ENCODE measurements at places on chromosomes 16 and 17.

DNA sequence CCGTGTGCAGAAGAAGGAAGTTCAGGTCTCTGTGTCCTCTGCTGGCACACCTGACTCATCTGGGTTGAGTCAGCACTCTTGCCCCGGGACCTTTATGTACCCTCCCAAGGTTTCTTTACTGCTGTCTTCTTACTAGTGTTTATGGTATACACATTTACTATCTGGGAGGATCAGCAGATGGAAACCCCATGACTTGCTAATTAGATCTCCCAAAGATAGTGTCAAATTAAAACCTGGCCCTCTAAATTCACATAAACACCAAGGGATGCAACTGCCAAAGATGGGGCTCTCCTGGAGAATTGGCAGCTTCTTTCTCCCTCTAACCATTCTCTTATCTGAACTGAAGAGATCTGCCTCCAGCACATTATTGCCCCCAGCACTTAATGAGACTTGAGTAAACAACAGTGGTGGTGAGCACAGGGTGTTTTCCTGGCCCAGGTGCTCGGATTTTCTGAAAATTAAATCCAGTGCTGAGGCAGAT is 718.1 kb upstream of the SOX9 start:
- DNase-seq, result no peak

- DNase-seq, result no peak
These were observed 7.3 kb downstream of the NT5C start for GRCh38 chr17:75124041-75124818.

DNA sequence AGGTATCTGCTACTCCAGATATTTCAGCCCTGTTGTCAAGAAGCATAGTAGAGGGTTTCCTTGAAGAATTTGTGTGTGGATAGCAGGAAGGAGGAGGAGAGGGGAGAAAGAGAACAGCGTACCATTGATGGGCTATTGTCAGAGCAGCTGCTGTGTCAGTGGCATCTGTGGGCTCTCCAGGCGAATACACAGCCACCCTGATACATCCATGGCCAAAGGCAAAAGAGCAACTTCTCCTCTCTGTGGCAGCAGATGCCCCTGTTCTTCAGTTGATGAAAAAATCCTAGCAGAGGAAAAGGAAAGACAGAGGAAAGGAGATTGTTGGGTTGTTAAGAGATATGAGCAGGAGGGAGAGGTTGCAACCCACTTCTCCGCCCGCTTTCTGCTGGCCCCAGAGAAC is 12.2 kb upstream of the KCNJ2 start:
- no peak for DNase-seq

DNA sequence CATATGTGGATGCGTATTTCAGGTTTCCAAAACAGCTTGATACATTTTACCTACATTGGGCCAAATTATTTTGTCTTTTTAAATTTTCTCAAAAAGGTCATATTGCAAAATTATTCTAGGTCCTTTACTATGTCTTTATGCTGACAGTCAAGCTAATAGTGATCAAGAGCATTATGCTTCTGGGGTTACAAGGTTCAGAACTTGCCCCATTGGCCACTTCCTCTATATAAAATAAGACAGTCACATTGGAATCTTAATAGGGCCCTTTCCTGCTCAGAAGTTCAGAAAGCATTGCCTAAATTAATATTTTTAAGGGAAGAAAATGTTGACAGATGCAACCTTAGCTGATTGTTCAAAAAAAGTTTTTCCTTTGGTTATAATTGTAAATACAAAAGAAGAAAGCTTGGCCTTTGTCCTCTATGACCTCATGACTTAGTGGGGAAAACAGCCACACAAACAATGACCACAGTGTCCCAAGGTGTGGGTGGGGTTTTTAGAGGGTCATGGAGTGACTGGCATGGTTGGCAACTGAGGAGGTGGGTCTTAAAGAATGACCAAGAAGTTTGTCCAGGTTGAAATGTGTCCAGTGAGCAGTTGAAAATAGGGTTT is 11.8 kb upstream of the RAB11FIP4 start:
- DNase-seq, result no peak

DNA sequence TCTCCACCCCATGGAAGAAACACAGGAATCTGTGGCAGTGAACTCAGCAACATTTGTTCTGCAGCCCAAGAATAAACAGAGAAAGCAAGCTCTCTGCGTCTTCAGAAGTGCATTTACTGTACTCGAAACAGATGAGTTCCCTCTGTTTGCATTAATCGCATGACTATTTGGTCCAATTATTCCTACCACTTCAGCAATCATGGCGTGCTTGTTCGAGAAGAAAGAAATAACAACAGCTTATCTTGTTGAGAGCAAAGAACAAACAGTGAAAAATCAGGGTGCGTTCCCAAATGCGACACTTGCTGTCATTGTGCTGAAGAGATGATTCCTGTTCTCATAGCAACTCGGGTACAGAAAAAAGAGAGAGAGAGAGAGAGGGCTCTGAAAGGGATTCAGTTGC is 445.3 kb upstream of the MAF start:
- DNase-seq, result no peak

DNA sequence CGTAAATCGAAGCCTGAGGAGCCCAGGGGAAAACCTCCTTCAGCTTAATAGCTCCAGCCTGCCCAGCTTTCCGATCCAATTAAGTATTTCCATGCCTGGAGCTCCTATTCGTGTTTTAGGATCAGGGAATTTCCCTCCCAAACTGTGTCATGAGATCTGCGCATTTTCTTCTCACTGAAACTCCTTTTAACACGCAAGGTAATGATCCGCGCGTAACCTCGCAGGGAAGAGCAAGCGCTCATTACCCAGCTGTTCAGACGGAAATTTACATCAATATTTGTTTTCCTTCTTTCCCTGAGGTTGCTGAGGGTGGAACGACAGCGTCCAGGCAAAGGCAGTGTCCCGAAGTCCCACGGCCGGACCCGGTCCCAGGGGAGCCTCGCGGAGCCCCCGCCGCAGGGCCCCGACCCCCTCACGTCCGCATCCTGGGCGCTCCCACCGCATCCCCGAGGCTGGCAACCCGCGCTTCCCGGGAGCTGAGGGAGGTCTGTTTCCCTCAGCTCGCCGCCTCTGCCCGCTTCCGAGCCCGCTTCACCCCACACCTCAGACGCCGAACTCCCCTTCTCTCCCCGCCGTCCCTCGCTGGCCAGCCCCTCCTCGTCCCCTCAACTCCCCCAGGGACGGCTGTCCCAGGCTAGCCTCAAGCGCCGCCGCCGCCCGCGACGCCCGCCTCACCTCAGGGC is 415 bp downstream of the ABCA5 start:
- no peak for DNase-seq

GRCh38 chr17:50211249-50212120 is 10.1 kb upstream of the COL1A1 start:
- peak; percentile 65 for DNase-seq

DNA sequence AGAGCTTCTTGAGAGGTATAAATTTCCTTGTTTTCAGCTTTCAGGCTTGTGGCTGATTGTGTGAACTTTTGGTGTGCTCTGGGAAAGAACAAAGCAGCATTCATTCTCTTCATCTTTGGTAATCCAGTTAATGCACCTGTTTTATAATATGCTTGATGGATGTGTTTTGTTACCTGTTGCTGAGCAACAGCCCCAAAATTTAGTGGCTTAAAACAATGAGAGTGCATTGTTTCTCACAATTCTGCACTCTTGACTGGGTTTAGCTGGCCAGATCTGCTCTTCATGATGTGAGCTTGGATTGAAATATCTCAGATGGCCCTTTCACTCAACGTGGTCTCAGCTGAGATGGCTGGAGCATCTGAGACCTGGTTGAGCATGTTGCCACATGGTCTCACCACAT is 58.7 kb upstream of the NOL11 start:
- DNase-seq, result no peak

DNA sequence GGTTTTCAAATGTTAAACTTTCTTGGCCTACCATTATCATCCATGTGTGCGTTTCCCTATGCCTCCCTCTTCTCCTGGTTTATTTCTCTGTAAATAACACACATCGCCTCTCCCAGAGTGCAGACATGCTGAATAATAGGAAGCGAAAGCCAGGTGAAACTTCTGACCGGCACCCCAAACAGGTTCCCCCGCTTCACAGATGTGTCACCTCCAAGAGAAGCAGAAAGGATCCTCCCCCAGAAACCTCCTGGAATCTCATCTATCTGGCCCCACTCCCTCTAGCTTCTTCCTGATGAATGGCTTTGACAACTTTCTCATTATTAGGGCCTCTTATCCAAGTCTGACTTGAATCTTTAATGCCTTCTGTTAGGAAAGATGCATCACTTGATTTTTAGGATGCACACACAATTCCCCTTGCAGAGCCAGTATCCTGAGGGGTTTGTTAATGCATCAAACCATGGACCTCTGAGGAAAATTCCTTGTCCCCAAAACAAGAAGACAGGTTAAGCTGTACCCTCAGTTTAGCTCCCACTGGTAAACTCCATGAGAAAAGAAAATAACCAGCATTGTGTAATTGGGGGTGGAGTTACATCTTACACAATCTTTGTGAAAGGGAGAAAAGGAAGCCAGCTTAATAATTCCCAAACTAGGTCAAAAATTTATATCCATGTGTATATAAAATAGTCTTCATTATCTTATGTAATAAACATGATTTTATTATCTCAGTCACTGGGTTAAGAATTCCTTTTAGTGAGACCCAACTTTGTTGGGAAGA is 20.1 kb upstream of the HYDIN start:
- no peak for DNase-seq

DNA sequence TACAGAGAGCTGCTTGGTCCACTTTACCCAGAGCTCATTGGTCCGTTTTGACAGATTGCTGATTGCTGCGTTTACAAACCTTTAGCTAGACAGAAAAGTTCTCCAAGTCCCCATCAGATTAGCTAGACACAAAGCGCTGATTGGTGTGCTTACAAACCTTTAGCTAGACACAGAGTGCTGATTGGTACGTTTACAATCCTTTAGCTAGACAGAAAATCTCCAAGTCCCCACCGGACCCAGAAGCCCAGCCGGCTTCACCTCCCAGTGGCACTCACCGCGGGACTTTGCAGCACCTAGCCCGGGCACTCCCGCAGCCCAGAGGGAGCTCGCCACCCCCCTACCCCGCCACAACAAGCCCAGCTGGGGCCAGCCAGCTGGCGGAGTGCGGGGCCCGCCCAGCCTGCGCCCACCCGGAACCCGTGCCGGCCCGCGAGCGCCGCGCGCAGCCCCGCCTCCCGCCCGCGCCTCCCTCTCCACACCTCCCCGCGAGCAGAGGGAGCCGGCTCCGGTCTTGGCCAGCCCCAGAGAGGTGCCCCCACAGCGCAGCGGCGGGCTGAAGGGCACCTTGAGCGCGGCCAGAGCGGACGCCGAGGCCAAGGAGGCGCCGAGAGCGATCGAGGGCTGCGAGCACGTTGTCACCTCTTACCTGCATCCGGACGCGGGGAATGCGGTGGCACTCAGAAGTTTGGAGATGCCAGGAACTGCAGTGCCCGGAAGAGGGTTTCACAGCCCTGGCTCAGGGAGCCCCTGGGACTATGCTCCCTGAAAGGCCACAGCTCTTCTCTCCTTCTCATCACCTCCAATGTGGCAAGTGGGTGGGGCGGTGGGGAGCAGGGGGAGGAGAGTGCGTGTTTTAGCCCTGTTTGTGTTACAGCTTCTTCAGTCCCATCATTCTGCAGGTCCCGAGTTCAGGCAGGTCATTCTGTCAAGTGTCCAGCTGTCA is 1504.5 kb downstream of the CDH11 start:
- peak; percentile 65 for DNase-seq

DNA sequence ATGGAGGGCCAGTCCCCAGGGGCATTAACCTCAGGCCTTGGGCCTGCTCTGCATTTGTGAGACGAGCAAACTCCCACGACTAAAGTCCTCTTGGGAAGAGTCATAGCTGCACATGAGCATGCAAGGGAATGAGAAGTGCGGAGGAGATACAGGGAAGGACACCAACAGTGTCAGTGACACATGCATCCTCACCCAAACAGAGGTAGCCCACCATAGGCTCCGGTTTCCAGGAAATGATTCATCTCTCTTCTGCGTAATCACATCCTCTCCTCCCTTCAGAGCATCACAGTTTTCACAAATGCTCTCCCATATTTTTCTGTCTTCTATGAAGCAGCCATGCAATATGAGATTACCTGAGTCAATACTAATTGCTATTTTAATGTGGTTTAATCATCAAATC is 725.7 kb upstream of the GOT2 start:
- DNase-seq, result no peak

- no peak for DNase-seq
These were observed 133.5 kb downstream of the BRIP1 start for GRCh38 chr17:61729690-61730268.

DNA sequence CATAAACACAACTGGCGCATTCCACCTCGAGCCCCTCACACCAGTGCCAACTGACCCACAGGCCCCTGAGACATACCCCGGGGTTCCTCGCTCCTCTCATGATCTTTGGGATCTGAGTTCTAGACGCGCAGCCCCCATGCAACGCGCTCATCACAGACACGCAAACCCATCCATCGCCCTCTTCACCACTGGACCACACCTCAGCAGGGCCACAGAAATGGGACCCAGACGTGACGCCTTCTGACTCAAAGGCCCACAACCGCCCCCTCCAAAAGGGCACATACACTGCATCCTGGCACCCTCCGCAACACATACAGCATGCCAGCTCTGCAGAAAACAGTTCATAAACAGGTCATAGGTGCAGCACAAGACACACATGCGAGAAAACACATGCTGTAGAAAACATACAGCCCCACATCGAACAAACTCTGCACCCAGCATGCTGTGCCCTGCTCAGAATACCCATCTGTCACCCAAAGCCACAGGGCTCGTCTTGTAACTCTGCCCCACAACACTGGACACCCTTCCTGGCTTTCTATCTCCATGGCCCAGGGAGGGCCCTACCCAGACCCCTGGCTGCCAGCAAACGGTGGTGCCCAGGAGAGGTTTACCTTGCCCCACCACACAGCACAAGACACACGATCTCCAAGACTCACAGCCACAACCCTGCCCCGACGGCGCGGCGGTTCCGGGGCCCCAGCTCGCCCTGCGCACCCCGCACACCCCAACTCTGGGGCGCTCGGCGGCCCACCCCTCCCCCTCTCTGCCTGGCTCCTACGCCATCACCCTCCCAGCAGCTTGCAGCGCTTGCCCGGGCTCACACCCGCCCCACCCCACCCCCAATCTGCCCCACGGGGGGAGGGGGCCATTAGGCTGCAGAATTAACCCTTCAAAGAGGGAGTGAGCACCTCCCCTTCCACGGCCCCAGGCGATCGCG is 887 bp downstream of the ZBTB4 start:
- peak; percentile 78 for DNase-seq

- DNase-seq, result no peak
These were observed 18.2 kb upstream of the ERN1 start for GRCh38 chr17:64148017-64148631.

DNA sequence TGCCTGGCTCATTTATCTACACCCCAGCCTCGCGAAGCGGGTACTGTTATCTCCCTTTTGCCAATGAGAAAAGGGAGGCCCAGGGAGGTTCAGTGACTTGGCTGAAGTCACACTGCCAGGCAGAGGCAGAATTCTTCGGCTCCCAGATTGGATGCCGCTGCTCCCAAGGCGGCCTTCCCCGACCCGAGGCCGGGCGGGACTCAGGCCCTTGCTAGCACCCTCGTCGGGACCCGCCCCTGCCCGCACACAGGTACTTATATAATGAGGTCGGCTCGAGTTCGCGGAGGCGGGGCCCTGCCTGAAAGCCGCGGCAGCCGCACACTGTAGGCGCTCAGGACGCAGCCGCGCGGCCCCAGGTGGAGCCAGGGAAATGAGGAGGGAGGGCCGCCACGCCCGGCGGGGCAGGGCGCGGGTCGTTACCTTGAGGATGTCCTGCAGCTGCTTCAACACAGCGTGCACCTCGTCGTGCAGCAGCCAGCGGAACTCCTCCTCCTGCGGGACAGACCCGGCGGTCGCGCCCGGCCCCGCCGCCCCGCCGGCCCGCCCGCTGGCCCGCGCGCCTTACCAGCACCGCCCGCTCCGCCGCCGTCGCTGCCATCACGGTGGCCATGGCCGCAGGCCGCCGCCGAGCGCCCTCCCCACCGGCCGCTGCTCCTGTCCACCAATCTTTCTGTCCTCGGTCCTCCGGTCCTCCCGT is at the start of gene ROGDI:
ROGDI (minus strand) TSS at position 672 of the 697 bp plus-strand sequence; CDS start at position 610, 62 bp downstream.
- no peak for DNase-seq

Measured in left forelimb (tissue), 1 donor.